ENCODE measurements at places on chromosomes 5 and 9. TPM values are rescaled to one million over a fixed set of nuclear protein-coding genes. Genes with fewer than 3 reads are reported as not detected.

DNA sequence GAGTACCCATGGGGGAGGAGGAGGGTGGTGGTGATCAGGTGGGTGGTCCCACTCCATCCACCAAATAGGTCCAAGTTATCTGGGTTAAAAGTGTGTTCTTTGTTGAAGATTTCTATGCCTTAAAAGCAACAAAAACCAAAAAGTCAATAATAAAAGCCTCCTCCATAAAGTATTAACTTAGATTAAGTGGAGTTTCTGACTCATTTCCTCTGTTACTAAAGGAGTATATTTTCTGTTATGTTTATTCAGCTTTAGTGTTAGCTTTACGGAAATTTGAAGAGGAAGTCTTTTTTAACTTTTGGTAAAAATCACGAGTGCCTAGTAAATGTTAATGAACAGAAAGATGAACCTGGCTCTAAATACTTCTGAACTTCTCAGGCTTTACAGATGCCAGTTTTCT lies 17.8 kb downstream of the FBXO38 start:
- peak; percentile 48 for DNase-seq

The ZNF883 gene
- total RNA-seq, result 0.83 TPM

DNA sequence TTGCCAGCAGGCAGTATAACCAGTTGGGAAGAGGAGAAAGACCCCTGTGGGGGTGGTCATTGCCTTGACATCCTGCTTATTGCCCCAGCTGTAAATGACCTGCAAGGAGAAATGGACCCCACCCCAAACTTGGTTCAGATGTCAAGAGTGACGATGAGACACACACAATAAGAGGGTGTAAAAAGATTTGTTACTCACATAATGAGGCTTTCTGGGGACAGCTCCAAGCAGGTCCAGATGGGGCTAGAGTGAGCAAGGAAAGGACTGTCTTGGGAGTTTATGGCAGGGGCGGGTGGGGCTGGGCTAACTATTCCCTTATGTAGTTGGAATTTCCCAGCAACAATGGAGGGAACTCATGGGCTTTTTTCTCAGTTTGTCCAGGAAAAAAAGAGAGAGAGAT lies 24.1 kb downstream of the ZNF484 start:
- DNase-seq, result no peak

- peak; percentile 65 for DNase-seq
Measured at GRCh38 chr9:129597355-129598088, 23.4 kb downstream of the C9orf50 start.

- DNase-seq, result no peak
Measured at GRCh38 chr5:172659570-172659908, 18.5 kb downstream of the NEURL1B start.

The CTXN3 gene
- not detected for total RNA-seq

The STOM gene
- total RNA-seq, result 84.8 TPM

- DNase-seq, result peak; percentile 47
Measured at GRCh38 chr9:81244631-81245030, 444.7 kb downstream of the TLE1 start.

GRCh38 chr5:122304471-122305215 lies 7.4 kb upstream of the SNCAIP start:
- DNase-seq, result no peak

DNA sequence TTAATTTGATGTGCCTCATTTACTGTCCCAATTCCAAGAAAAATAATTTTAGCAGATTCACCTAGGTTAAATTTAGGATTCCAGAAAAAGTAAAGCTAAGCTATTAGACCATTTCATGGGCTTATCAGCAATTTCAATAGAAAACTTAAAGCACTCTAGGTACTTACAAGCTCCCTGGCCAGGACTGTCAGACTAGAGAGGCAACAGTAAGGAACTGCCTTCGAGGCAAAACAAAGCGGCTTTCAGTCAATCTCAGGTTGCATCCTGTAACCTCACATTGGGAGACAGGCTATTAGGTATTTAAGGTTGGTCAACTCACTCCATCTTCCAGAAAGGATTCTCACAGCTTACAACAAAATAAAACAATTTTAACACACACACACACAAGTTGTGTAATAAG lies 48.7 kb upstream of the FSD1L start:
- DNase-seq, result no peak

- peak; percentile 89 for DNase-seq
Measured at GRCh38 chr9:91424403-91425176, 958 bp upstream of the NFIL3 start.

The TRIM36 gene
- total RNA-seq, result 0.18 TPM

The SHOC1 gene
- total RNA-seq, result not detected

GRCh38 chr5:148922606-148923005 lies 96.2 kb downstream of the ADRB2 start:
- peak; percentile 28 for DNase-seq

DNA sequence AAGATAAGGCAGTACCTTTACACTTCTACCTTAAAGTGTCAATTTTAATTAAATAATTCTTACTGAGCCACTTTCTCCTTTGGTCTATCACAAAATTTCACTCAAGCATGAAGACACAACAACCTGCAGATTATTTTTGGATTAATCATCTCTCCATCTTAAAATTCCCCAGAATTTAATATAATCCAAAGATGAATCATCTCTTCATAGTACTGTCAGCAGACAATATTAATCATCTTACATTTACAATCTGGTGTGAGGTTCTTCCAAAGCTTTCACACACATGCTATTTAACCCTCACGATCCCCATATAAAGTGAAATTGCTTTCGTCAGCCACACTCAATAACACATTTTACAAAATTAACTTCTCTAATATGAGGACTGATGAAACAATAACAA lies 43.0 kb downstream of the LHFPL2 start:
- DNase-seq, result no peak

- no peak for DNase-seq
Measured at GRCh38 chr9:14497476-14497875, 183.5 kb upstream of the NFIB start.

The LCN10 gene
- total RNA-seq, result not detected

GRCh38 chr5:170100066-170100943 lies 5.4 kb upstream of the FOXI1 start:
- peak; percentile 69 for DNase-seq

The BAAT gene
- not detected for total RNA-seq

DNA sequence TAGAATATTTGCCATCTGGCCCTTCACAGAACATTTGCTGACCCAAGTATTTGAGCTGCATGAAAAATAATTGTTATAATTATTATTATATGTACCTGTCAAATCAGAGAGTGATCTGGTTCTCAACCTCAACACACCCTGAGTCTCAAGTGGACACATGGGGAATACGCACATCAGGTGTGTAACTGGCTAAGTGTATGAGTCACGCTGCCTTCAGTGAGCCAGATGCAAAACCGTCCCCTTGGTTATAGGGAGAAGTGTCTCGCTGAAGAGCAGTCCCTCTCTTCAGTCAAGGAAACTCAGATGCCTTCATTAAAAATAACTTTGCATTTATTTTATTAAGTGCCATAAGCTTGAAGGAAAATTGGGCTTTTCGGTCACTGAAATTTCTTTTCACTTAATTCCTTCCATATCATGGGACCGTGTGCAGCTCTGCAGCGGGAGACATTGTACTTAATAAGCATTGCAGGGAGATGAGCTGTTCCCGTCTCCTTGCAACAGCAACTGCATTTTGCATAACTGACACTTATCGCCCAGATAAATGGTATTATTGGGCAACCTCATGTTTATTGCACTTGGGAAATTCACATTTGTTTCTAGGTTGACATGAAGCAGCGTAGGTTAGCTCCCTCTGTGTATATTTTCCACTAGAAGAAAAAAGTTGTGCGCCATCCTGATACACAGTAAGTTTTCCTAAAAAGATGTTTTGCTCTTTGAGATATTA lies 512.3 kb upstream of the DAP start:
- DNase-seq, result no peak

The FSD1L gene
- 2.9 TPM for total RNA-seq

DNA sequence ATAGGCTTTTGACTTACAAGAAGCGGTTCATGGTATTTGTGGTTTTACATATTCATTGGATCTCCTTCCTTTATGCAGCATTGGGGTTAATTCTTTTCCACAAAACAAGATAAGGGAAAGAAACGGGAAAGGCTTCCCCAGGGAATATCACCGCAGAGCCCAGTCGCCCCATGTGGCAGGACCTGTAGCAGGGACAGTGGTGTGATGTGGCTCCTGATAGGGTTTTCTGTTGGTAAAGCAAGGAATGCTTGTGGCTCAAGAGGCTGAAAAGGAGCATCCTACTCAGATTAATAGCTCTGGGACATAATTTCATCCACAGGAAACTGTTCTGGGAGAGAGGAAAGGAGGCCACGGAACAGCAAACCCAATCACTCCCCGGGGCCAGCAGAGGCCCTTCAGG lies 699.9 kb downstream of the MTRR start:
- DNase-seq, result no peak

DNA sequence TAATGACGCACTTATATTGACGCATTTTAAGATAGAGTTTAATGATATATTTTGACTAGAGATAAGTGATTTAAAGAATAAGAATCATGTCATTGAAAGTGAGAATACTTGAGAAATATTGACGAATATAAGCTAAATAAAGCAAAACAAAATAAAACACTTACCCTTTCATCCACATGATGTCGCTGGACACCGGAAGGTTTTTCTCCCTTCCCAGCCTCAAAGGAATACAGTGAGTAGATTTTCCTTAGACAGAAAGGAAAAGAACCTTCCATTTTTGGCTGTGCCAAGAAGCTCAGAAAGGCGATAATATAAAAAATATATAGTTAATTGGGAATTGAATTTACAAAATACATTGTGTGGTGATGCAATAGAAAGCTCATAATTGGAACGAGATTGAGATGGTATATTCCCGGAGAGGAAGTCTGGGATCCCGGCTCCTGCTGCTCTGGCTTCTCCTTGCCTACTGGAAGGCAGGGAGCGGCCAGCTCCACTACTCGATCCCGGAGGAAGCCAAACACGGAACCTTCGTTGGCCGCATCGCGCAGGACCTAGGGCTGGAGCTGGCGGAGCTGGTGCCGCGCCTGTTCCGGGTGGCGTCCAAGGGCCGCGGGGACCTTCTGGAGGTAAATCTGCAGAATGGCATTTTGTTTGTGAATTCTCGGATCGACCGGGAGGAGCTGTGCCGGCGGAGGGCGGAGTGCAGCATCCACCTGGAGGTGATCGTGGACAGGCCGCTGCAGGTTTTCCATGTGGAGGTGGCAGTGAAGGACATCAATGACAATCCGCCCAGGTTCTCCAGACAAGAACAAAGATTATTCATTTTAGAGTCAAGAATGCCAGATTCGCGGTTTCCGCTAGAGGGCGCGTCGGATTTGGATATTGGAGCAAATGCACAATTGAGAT lies at the start of gene PCDHA5:
PCDHA5 (plus strand) TSS at position 239 of the 906 bp plus-strand sequence.
- no peak for DNase-seq

GRCh38 chr9:32875242-32875641 lies 91.9 kb downstream of the TMEM215 start:
- no peak for DNase-seq

DNA sequence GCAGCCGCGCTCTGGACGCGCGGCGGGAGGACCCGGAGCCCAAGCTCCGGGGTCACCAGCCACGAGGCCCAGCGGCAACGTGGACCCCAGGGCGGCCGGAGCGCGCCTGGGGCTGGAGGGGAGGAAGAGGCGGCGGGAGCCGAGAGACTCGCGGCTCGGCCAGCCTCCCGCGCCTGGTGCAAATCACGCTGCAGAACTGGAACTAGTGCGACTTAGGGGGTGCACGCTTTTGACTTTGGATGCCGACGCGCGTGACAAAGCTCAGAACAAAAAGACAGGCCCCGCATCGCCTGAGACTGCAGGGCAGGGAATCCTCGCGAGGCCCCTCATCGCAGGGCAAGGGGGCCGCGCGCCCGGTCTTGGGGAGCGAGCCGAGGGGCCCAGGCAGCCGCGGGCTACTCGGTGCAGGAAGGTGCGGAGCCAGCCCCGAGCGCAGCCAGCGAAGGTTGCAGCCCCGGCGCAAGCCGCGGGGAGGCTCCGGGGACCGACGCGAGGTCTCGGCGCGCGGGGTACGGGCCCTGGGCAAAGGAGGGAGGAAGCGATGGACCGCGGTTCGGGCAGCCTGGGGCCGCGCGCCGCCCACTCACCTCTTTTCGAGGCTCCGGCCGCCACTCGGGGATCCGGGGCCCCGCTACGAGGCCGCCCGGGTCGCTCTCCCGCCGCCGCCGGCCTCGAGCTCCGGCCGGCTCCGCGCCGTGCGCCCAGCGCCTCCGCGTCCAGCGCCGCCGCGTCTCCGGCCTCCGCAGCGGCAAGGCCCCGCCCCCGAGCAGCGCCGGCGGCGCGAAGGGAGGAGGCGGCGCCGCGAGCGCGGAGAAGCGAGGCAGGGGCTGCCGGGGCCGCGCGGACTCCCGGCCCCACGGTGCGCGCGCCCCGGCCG lies at the start of gene GOLM1:
GOLM1 (minus strand) TSS at position 735 of the 877 bp plus-strand sequence. CDS start 20,238 bp downstream, outside the sequence.
- DNase-seq, result peak; percentile 60

DNA sequence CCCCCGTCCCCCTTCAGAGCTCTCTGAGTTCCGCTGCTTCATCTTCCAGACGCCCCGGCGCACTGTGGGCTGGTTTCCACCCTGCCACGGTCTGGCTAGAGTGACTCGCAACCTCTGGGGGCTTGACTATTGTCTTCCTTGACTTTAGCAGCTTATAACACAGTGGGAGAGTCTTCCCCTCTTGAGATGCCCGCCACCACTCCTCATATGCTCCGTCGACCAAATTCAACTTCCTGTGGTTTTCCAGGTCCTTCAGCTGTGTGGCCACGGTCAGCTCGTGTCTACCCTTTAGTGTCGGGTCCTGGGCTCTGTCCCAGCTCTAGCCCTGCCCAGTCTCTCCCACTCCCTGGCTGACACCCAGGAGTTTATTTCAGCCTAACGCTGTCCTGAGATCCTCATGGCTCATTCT lies 28.2 kb upstream of the NCS1 start:
- peak; percentile 42 for DNase-seq

- DNase-seq, result no peak
Measured at GRCh38 chr5:132746954-132747615, at the start of gene CCNI2. TSS of gene CCNI2 (plus strand) at chr5:132747426. CDS start at chr5:132747496, 70 bp downstream.

All from IMR-90 (cell line).